ENCODE measurements at places on chromosomes 7 and 10.

DNA sequence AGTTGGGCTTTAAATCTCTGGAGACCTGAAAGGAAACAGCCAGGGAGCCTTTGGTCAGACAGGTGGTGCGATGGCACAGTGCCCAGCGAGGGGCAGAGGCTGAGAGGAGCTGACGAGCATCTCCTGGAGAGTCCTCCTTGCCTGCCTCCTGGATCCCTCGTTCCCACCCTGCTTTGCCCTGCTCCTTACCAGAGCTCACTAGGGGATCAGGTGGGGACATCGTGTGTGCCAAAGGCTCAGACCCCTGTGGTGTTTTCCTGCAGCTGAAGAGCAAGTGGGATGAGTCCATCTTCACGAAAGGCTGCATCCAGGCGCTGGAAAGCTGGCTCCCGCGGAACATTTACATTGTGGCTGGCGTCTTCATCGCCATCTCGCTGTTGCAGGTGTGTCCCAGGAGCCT lies 21.8 kb upstream of the SH2D4B start:
- DNase-seq = no peak

DNA sequence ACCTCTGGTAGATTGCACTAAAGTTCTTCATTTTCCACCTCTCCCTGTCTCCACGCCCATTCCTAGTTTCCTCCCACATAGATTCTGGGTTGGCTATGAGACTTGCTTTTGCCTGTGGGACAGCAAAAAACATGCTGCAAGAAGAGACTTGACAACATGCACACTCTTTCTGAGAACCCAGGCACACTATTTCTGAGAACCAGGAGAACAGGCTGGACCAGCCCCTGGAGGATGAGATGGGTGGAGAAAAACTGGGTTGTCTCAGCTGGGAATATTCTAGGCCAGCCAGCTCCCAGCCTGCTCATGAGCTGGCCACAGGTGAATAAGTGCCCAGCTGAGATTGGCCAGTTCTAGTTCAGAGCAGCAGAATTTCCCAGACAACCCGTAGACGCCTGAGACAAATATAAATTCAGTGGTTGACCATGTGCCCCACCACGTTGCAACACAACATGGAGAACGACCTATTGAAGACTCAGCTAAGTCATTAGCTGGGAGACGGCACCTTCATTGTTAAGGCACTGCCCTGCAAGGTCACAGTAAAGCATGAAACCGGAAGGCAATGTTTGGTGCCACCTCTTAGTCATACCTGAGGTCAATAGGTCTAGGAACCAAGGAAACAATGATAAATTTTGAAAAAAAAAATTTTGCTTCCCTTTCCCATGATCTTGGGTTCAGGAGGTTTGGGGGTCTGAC lies 92.7 kb upstream of the AKR1E2 start:
- DNase-seq = no peak

DNA sequence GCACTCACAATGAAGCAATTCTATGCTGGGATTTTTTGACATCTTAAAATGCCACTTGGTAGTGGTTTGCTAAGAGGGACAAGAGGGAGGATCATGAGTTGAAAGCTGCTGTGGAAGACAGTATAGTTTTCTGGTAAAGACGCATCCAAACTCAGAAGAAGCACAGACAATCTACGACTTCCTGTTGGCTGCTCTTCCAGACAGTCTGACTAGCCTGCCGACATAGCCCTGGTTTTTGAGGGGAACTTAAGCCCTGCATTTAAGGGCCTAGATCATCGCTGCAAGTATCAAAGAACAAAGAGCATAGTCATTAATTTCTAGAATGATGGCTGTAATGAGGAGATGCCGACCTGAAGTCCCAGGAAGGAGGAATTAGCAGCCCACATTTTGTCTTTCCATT lies 99.9 kb upstream of the IKZF1 start:
- DNase-seq = no peak

DNA sequence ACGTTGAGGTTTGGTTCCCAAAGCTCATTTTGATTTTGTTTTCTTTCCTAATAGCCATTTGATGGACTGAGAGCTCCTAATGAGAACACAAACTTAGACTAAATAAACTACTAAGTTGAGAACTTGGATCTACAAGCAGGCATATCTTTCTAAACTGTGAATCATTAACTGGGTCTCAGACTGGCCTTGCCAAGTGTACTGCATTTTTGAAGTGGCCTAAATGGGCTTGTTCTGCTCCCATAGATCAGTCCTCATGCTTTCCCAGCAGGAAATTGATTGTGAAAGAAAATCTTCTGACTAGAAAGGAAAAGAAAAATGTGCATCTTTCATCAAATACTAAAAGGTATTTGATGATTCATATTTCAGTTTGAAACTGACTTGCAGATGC lies 46.7 kb upstream of the RBM33 start:
- DNase-seq = no peak

DNA sequence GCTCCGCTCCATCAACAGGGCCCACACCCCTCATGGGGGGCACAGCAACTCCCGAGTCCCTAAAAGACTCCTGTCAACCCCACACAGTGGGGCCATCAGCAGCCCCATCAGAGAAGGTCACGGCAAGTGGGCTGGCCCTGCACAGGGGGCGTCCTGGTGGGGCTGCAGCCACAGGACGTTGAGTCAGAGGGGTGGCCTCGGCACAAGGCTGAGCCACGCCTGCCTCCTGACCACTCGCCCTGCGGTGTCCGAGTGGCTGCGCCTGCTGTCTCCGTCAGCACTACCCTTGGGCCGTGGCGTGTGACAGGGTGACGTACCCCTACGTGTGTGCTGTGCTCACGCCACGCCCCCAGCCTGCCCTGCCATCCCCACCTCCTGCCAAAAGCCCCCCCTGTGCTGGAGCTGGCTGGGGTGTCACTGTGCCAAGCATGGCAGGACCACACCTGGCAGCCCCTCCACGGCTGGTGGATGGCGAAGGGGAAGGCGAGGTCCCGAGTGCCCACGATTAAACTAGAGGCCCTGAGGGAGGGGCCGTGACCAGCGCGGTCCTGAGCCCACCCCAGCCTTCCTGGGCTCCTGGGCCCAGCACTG lies 26.0 kb upstream of the NKX6-2 start:
- DNase-seq = no peak

GRCh38 chr10:10959666-10960065 lies 58.0 kb upstream of the CELF2 start:
- no peak for DNase-seq

DNA sequence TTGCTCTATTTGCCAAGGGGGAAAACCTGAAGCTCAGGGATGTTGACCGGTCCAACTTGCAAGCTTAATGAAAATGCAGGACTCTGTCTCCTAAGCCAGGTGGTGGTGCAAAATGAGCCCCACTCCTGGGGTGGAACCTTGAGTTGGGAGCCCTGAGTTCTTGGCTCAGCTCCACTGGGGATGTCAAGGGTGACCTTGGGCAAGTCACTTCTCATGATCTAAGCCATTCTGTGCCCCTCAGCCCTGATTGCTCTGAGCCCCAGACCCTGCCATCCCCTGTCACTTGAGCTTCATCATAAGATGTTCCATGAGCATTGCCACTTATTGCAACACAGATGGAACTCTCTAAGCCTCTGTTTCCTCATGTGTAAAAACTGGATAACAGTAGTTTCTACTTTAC lies 33.9 kb downstream of the MYL10 start:
- DNase-seq = no peak

- DNase-seq = no peak
Observed at GRCh38 chr10:130958003-130958402, 353.5 kb downstream of the TCERG1L start.

GRCh38 chr10:70457759-70458305 lies 16.4 kb upstream of the NODAL start:
- no peak for DNase-seq

DNA sequence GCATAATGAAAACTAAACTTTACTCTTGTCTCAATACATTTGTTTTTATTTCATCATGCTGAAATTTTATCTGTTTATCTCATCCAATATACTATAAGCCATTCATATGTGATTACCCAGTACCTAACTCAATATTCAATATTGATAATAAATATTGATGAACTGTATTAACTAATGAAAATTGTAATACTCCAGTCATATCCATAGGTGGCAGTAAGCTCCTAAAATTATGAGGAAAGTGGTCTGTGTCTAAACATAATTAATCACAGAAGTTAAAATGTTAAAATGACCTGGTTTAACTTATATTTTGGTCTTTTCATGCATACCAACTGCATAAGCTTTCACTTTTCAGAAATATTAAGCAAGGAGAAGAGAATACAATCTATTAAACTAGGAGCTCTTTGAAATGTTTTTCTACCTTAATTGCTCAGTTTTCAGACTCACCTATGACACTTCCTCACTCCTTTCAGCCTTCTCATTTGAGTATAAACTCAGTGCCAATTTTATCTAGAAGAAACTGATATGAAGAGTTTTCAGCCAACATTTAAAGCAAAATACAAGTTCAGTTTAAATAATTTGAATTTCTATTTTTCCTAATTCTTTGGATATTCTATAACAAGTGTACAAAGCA lies 30.5 kb upstream of the VWDE start:
- no peak for DNase-seq

DNA sequence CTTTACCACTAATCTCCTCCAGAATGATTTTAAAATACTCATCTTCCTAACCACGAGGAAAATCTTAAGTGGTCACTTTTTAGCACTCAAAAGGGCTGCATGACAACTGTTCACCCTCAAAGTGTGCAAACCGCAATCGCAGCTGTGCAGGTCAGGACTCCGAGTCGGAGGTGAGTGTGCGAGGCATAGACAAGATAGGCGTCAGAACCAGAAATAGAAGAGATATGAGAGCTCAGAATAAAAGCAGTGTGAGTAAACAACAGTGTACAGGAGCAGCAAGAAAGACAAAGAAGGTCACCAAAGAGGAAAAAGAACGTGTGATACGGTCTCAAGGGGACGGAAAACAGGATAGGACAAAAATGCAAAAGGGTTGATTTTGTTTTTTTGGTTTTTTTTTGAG lies 17.5 kb upstream of the ENO4 start:
- no peak for DNase-seq

- no peak for DNase-seq
Observed at GRCh38 chr7:78114993-78115392, 316.4 kb downstream of the PHTF2 start.

GRCh38 chr7:106767078-106767477 lies 98.0 kb upstream of the PIK3CG start:
- no peak for DNase-seq

DNA sequence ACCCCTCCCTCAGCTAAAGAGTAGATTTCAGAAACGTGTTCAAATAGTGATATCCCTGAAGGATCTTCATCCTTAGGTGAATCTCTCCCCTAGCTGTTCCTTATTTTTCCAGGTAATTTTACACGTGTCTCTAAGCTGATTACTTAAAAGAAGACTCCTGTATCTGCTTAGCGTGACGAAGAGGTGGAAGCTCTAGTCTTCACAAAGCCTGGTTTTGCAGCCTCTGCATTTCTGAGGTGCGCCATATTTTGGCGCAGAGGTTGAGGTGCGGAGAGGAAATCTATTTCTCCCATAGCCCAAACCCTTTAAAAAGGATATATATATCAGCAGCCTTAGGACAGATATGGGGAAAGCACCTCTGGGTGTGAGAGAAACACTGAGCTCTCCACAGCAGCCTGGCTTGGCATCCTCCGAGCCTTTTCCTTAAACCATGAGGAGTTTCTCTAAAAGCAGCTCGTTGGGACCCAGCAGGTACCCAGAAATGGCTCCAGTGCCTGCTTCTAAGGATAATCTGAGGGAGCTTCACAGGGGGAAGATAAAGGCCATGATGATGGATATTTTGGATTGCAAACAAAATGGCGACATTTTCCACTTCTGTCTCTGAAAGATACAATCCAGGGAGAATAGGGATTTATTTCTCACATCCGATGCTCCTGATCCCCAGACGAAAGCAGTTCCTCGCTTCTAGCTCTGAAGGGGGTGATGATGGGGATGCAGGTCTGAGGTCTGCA lies 3.0 kb upstream of the HOXA2 start:
- DNase-seq = no peak

DNA sequence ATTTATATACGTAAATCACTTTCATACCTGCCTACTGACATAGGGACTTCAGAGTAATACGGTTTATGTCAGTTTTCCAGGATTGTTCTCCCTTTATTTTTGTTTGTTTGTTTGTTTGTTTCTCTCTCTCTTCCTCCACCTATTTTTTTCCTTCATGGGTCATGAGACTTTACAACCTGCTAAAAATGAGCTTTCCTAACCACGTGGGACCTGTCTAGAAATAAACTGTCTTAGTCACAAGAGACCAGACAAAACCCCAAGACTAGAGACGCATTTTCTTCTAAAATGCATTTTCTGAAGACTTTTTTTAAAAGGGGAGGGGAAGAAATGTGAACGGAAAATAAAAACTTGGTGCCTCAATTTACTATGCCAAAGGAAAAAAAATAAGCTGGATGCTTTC lies 41.1 kb upstream of the FIGNL1 start:
- no peak for DNase-seq

- DNase-seq = no peak
Observed at GRCh38 chr7:26490640-26491624, 199.3 kb downstream of the SNX10 start.

DNA sequence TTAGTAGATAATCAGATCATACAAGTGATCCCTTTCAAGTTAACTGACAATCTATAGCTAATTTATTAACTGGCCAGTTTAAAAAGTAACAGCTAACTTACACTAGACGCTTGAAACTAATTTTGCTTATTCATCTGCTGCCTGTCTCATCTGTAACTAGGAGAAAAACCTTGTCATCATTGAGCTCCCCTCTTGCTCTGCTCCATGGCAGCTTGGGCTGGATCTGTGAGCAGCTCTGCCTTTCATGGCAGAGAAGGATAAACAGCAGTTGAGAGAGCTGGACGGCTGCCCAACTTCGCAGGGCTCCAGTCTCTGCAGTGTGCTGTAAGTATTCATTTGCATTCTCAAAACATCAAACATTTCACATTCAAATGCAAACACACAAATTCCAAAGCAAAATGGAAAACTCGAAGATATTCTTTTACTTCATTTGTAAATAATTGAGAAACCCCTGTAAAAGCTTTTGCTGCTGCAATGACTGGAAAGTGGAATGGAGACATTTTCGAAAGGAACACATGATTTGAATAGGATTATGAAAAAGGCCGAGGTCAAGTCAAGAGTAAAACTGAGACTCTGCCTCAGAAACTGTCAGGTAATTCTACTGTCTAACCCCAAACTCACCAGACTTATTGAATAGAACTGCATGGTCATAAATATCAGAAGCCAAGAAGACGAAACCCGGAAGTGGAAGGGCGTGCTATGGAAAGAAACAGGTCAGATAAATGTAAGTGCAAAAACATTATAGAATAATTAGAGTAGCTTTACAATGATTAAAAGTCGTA lies 17.6 kb downstream of the SLC35B4 start:
- DNase-seq = no peak

GRCh38 chr7:50206453-50207250 lies 97.9 kb upstream of the IKZF1 start:
- no peak for DNase-seq

DNA sequence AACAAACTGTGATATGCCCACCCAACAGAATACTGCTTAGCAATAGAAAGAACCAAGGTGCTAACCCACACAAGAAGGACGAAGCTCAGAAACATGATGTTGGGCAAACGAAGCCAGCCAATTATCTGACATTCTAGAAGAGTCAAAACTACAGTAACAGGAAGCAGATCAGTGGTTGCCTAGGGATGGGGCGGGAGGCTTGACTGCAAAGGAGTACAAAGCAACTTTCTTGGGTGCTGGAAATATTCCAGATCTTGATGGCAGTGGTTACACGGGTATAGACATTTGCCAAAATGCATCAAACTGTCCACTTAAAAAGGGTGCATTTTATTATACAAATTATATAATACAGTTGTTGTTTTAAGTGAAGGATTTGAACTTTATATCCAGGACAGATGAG lies 41.1 kb upstream of the RET start:
- DNase-seq = no peak

GRCh38 chr10:4101918-4102654 lies 317.1 kb upstream of the KLF6 start:
- DNase-seq = no peak

- DNase-seq = no peak
Observed at GRCh38 chr7:136687693-136688322, 180.6 kb upstream of the CHRM2 start.

GRCh38 chr10:75937823-75938222 lies 506.4 kb downstream of the LRMDA start:
- no peak for DNase-seq
